Omental fat pad (tissue), 4 donors: ENCODE measurements at places on chromosomes 4 and X.

GRCh38 chr4:103097112-103097511 lies 2.5 kb downstream of the BDH2 start:
- no peak for DNase-seq

DNA sequence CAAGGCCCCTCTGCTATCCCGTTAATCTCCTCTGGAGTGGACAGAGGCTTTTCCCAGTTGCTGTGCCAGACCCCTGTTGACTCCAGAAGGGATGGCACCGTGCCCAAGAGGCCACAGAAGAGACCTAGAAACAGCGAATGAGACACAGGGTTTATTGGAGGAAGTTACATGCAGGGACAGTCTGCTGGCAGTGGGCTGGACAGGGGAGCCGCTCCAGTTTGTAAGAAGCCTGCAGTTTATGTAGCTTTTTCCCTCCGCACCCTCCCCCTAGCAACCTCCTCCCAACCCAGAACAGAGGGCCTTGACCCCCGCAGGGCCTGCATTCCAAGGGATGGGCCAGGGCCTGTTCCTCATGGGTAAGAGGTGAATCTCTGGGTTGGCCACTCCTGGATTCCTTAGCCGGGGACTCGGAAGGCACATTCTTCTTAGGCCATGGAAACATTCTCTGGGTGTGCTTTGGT lies 216.8 kb upstream of the PSAPL1 start:
- no peak for DNase-seq

DNA sequence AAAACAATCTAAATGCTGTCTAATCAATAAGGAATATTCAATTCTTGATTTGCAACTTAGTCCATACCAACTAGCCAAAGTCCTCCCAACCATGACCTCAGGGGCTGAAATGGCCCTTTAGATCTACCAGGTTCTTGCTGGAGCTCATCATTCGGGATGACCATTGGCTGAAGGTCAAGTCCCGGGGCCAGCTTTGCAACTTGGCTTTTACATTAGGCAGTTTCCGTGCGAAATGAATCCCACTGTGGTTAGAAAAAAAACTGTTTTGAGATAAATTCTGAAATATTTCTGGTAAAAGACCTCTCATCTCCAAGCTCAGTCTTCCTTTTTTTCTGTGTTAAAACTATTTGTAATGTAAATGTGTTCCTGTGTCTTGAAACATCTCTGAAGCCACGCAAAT lies 178.6 kb downstream of the TENM3 start:
- DNase-seq: no peak

GRCh38 chrX:111646515-111646914 lies 34.5 kb upstream of the ALG13 start:
- DNase-seq: no peak

- no peak for DNase-seq
Observed at GRCh38 chr4:122894827-122895226, 27.6 kb downstream of the NUDT6 start.

DNA sequence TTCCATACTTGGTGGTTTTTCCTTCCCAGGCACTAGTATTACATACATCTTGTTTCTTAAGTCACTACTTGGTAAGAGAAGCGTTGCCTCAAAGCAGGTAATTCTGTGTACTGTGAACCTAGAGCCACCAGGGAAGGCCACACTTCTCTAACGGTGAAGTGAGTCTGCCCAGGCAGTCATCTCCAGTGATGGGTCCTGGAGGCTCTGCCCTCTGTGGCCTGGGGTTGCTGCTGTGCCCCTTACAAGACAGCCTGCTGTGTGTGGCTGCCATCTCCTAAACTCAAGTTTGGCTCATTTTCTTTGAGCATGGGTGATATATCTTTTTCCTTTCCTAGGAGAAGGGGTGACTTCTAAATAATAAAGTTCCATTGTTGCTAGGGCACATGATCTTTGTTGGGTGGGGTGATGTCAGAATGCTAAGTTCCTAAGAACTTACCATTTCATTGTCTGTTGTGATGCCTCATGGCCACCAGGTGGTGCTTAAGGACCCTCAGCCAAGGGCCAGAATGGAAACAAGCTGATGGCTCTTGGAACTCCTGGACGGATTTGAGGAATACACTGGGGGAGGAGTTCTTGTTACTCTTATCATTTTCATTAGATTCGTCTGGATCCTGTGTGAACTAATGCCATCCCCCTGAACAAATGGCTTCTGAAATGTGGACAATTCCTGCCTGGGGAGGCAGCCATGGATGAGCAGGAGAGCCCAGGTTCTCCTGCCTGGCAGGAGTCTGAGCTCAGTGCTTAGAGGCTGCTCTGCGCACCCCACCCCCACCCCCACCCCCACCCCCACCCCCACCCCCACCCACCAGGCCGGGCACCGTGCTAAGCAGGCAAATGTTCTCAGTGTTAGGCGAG lies 41.1 kb upstream of the WDR1 start:
- no peak for DNase-seq

DNA sequence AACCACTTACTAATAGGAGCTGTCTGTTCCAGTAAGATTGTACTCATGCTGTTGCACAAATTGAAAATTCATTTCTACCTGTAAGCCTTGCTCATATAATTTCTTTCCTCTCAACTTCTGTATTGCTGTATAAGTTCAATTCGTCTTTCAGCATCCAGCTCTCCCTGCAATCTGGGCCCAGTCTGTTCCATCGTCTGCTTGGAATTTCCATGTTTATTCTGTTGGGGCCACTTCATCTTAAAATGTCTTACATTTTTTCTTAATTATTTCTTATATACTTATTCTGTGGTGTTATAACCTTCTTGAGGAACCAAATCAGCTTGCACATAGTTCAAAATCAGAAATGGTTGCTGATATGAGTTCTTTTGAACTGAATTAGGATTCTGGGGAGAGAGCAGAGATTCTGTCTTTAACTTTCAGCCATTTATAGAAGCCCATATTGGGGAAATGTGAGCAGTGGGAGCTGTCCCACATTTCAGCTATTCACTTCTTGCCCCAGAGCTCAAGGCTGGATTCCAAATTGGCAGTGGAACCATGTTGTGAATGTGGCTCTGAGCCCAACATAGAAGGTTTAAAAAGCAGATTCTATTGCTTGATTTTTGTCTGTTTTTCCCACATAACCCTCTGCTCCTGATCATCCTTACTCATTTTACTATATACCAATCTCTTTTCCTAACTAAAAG lies 291.9 kb downstream of the BMPR1B start:
- DNase-seq: no peak

DNA sequence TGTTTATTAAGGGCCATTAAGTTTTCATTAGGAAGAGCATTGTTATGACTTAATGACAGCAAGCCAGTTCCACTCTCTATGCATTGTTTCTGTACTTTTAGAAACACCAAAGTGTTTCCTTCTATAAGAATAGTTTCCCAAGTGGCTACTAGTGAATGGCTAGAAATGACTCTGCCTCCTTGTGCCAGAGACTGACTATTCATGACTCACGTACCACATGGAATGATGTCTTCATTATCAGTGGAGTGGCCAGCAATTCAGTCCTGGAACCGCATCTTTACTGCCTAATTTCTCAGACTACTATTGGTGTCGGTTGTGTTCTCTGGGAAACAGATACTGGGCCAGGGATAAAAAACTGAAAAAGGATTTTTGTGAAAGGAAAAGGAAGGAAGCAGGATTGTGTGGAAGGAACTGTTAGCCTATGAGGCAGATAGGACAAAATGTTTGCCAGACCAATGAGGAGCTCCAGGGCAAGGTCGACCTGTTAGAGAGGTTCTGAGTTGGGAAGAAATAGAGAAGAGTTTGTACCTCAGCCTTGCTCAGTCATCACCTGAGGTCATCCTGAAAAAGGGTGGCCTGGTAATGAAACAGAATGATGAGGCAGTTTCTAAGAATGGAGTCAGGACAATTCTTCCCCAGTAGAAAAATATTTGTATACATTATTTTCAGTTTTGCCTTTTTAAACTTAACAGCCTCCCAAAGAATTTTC lies 218.6 kb downstream of the SPCS3 start:
- DNase-seq: no peak

- no peak for DNase-seq
Observed at GRCh38 chrX:152614791-152615190, 22.9 kb upstream of the GABRQ start.

DNA sequence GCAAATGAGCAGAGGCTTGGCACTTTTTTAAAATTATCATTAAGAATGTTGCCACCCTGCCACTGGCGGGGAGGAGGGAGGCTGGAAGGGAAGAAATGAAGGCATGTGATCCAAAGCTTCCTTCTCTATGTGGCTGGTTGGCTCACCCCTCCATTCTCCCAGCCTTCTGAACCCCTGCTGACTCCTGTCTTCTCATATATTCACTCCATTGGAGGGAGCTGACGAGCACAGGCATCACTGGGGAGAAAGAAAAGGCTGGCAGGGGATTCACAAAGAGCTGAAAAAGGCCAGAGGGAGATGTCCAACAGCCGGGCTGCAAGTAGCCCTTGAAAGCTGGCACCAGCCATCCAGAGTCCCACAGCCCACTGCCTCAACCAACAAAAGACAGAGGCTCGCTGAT lies 495.6 kb downstream of the BCOR start:
- no peak for DNase-seq

DNA sequence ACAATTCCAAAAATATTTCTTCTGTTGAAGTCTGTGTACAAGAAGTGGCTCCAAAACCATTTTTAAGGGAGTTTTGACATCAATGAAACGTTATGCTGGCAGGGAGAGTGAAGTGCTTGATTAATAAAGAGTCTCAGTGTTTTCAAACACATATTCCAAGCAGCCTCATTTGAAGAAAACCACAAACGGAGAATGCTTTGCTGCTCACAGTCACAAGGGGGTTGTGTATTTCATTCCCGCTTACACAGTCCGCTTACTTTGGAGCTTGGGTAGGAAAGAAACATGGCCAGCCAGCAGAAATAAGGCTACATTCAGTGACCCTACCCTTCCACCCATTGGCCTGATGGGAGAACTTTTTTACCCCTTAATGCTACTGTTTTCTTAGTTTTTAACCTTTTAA lies 586.2 kb downstream of the RAB28 start:
- no peak for DNase-seq

- no peak for DNase-seq
Observed at GRCh38 chrX:10109695-10110094, 47.1 kb upstream of the CLCN4 start.

DNA sequence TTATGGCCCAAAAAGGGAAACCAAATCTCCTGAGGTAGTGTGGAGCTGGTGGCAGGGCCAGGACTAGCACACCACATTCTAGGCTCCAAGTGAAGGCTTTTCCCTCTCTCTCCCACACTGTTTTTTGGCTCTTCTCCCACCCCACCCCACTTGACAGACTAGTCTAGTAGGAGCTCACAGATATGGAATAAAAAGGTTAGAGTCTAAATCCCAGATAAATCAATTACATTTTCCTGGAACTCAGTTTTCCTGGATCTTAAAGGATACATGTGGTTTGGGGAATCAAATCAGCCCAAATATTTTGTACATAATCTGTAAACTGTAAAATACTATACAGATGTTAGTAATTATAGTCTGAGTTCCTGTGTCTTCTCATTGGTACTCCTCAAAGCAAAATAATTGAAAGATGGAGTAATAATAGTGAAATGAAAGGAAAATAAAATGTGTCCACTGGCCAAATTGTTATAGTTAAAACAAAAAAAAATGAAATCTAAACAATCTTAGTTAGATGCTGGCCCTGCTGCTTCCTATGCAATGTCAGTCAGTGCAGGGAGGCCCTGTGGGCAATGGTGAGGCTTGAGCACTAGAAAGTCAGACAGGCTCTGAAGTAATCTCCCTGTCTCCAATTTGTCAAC lies 370.4 kb upstream of the CPEB2 start:
- DNase-seq: no peak

GRCh38 chrX:118272242-118272641 lies 73.7 kb upstream of the WDR44 start:
- DNase-seq: no peak

GRCh38 chr4:3341760-3342159 lies 48.9 kb downstream of the RGS12 start:
- DNase-seq: no peak

GRCh38 chrX:7083021-7083420 lies 64.5 kb upstream of the STS start:
- DNase-seq: no peak

- no peak for DNase-seq
Observed at GRCh38 chrX:85107407-85107806, 103.7 kb downstream of the APOOL start.

DNA sequence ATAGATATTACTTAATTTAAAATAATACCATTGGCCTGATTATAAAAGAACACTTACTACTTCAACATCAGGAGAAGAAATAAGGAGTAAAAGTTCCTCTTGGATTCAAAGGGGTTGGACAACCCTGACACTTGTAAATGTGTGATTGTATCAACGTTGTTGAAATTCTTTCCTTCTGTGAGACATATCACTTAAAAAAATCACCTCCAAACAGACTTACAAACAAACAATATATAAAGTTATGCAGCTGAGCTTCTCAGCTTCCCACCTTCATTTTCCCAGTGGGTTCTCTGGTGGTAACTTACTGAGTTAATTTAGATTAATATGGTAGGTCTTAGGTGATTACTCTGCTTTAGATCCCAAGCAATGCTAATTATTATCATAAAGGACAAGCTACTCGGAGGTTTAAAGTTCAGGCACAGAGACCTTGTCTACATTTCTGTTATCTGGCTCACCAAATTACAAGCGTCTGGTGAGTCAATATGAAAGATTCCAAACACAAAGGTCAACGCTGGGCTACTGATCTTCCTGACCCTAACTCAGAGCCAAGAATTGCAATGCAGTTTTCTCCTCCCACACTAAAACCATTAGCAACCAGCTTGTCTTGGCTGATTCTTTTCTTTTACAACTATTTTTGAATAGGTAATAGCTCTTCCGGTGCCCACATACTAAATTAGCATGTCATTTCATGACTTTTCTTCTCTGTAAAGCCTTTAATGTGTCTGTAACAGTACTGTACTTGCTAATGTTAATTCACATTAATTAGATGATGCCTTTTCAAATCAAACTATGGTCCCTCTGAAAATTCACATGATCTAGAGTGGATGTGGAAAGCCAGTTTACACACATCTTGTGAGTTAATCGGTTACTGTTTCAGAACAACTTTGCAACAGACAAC lies 157.6 kb downstream of the RASL11B start:
- no peak for DNase-seq

GRCh38 chr4:3483471-3483921 lies 20.4 kb downstream of the DOK7 start:
- no peak for DNase-seq

- DNase-seq: no peak
Observed at GRCh38 chr4:69563424-69563823, 67.7 kb upstream of the UGT2B4 start.

- no peak for DNase-seq
Observed at GRCh38 chr4:17234678-17235077, 277.2 kb downstream of the QDPR start.

- no peak for DNase-seq
Observed at GRCh38 chrX:133414406-133415275, 648 bp downstream of the GPC4 start.

GRCh38 chr4:1195109-1195671 lies 22.8 kb upstream of the SPON2 start:
- DNase-seq: peak; percentile 16

DNA sequence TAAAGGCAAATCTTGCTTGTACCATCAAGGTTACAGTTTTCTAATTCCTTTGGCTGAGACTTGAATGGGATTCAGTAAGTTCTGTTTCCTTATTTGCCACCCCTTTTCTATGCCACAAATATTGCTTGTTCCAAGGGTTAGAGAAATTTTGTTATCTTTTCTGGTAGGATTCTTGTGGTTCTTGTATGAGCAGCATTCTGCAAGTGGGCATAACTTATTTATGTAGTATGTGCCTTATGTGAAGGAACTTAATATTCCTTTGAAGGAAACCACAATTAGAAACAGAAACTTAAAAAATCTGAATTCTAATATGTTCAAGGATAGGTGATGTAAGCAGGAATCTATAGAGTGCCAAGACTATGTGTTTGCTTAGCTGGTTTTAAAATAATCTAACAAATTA lies 53.1 kb upstream of the TSPAN5 start:
- no peak for DNase-seq
